Lower lobe of right lung (tissue), 2 donors: ENCODE measurements at places on chromosomes 16 and 17. TPM values are rescaled to one million over a fixed set of nuclear protein-coding genes. Genes with fewer than 3 reads are reported as not detected.

DRC3 gene
- 13.4 TPM for total RNA-seq

CHST5 gene
- total RNA-seq: 0.62 TPM

HS3ST3A1 gene
- 0.53 TPM for total RNA-seq

GRCh38 chr16:30892670-30893416 lies 1.0 kb downstream of the BCL7C start:
- no peak for DNase-seq
